Thoracic aorta (tissue), 2 donors: ENCODE measurements at places on chromosomes 13 and 19. TPM values are rescaled to one million over a fixed set of nuclear protein-coding genes. Genes with fewer than 3 reads are reported as not detected.

GRCh38 chr13:35727881-35728280 is 251.4 kb upstream of the MAB21L1 start:
- H3K27ac ChIP-seq, result no peak overlapping the region
- no peak for DNase-seq
- no peaks in the 10 kb centered on the region for H3K36me3 ChIP-seq
- H3K4me1 ChIP-seq, result peaks cover 6% of the 10 kb centered on the region
- H3K27me3 ChIP-seq, result no peaks in the 10 kb centered on the region

DNA sequence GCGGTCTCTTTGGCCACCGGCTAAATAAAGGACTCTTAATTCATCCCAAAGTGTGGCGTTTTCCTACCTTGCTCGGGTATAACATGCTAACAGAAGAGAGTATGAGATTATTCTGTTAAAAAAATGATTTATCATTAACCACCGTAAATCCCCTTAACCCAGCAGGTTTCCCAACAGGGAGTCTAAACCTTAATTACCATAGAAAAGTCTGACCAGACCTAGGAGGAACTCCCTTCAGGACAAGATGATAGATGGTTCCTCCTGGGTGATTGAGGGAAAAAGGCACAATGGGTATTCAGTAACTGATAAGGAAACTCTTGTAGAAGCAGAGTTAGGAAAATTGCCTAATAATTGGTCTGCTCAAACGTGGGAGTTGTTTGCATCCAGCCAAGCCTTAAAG is 193.7 kb downstream of the ZNF737 start:
- H3K4me3 ChIP-seq, result no peak overlapping the region
- no peak overlapping the region for H3K27ac ChIP-seq
- DNase-seq, result no peak
- H3K27me3 ChIP-seq, result no peaks in the 10 kb centered on the region
- H3K4me1 ChIP-seq, result no peaks in the 10 kb centered on the region

GRCh38 chr13:85166891-85167290 is 632.3 kb downstream of the SLITRK6 start:
- no peaks in the 10 kb centered on the region for H3K27me3 ChIP-seq
- no peaks in the 10 kb centered on the region for H3K36me3 ChIP-seq
- no peak overlapping the region for H3K4me3 ChIP-seq

GRCh38 chr19:21604351-21604926 is 99.0 kb downstream of the ZNF429 start:
- no peaks in the 10 kb centered on the region for H3K36me3 ChIP-seq
- H3K27ac ChIP-seq, result peak overlapping the region; percentile 73
- peaks cover 17% of the 10 kb centered on the region for H3K4me1 ChIP-seq
- no peaks in the 10 kb centered on the region for H3K27me3 ChIP-seq
- H3K4me3 ChIP-seq, result peak overlapping the region; percentile 80

GRCh38 chr13:41244556-41244955 is 18.8 kb downstream of the MTRF1 start:
- no peak overlapping the region for H3K27ac ChIP-seq
- no peak for DNase-seq
- H3K4me3 ChIP-seq, result no peak overlapping the region
- no peaks in the 10 kb centered on the region for H3K27me3 ChIP-seq

DNA sequence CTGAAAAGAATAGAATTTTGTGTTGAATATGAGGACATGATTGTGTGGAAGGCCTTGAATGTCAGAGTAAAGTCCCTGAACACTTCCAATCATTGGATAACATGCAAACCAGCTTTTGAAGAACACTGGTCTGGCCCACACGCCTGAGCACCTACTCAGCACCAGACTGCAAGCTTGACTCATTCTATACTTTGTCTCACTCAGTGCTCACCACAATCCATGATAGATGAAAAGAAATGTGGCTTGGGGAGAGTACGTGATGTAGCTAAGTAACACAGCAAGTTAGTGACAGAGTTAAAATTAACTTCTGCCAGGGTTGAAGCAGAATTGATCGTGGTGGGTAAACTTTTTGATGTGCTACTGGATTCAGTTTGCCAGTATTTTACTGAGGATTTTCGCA is 12.0 kb downstream of the DLEU7 start:
- no peak overlapping the region for H3K27ac ChIP-seq
- DNase-seq, result no peak
- H3K27me3 ChIP-seq, result no peaks in the 10 kb centered on the region
- H3K36me3 ChIP-seq, result no peaks in the 10 kb centered on the region
- no peak overlapping the region for H3K4me3 ChIP-seq
- no peaks in the 10 kb centered on the region for H3K4me1 ChIP-seq

DNA sequence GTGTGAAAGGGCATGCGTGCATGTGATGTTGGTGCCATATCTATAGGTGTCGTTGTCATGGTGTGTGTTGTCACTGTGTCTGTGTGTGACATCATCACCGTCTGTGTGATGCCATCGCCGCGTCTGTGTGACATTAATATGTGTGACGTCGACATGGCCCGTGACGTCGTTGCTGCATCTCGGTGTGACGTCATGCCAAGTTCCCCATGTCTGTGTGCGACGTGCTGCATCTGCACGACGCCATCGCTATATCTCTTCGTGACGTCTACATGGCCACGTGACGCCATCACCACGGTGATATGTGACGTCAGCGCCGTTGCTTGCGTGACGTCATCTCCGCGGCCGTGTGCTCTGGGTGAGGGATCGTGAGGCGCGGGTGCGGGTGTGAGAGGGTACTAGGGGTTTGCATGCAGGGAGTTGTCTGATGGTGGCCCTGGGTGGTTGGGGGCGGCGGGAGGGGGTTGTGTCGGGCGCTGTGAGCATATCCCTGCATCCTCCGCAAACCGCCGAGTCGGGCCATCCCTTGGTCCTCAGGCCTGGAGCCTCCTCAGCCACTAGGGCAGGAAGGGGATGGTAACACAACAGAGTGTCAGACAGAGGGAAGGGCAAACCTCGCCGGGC is 14.6 kb downstream of the GTPBP3 start:
- H3K4me3 ChIP-seq, result no peak overlapping the region
- DNase-seq, result no peak
- peaks cover 21% of the 10 kb centered on the region for H3K4me1 ChIP-seq
- H3K27ac ChIP-seq, result no peak overlapping the region
- H3K36me3 ChIP-seq, result no peaks in the 10 kb centered on the region
- H3K27me3 ChIP-seq, result no peaks in the 10 kb centered on the region

The EPSTI1 gene
- total RNA-seq, result 7.9 TPM

The ICAM4 gene
- total RNA-seq, result 2.0 TPM
